Type B pancreatic cell (in vitro differentiated cells): ENCODE measurements at places on chromosomes 2 and 18.

GRCh38 chr2:74772046-74772445 lies 61.9 kb upstream of the HK2 start:
- no peak for DNase-seq

DNA sequence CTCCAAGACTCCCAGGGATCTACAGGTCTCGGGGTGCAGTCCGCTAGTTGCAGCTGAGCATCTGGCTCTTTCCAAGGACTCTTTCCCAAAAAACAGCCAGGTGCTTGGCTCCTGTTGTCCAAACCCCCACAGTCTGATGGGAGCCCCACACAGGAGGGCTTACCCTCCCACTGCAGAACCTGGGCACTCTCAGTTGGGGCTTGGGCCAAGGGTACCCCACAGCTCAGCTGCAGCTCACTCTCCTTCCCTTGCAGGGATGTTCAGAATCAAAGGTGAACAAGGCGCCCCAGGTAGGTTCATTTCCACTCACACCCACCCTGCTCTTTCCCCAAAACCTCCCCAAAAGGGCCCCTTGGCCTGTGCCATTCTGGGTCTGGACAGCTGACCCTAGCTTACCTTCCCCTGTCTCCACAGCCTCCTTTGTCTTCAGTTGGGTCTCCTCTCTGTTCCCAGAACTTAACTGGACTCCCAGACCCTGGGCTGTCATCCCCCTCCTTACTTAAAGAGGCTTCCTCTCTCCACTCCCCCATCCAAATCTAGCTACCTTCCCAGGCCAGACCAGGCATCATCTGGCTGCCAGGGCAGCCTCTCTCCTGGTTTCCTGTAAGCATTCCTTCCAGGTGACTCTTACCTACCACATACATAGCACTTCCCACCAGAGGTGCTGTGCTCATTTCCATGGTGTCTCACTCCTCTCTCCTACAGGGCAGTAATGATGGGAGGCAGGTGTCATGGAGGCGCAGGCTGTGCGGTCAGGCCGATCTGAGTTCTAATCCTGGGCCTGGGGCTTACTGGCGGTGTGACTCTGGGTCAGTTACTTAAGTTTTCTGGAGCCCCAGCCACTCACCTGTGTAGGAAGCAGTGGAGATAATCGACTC lies 29.5 kb downstream of the MARCO start:
- DNase-seq, result peak; percentile 31

GRCh38 chr2:240441993-240442411 lies 6.5 kb downstream of the GPC1 start:
- DNase-seq, result no peak

- no peak for DNase-seq
Observed at GRCh38 chr18:49322765-49323490, 137.5 kb downstream of the DYM start.

DNA sequence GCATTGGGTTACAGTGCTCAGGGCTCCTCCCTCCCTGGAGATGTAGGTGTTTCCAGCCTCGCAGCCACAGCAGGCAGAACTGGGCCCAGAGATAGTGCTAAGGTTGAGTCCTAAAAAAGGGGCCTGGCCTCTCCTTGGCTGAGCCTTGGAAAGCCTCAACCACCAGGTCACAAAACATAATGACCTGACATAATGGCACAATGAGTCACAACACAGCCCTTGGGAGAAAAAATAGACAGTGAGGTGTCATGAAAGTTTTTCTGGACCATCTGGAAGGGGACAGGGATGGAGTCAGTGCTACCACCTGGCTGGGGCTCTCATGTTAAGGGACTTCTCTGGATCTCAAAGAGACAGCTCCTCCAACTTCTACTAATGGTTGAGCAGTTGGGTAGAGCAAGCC lies 92.4 kb upstream of the LCLAT1 start:
- DNase-seq, result no peak

- DNase-seq, result no peak
Observed at GRCh38 chr18:55878224-55878623, 290.2 kb upstream of the TCF4 start.

DNA sequence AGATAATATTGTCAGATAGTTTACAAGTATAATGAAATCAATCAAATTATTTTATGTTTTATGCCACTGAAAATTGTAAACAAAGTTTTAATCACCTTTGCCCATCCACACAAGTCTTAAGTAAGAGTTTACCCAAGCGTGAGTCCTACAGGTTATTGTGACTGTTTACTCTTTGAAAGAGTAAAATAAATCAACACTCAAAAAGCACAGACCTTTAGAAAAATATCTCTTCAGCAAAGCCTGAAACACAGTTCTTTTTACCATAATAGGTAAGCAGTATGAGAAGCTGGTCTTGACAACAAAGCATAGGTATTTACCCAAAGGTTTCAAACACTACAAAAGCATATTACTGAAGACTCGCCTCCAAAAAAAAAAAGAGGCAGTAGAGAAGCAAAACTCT lies 3.7 kb downstream of the ROCK2 start:
- DNase-seq, result no peak

DNA sequence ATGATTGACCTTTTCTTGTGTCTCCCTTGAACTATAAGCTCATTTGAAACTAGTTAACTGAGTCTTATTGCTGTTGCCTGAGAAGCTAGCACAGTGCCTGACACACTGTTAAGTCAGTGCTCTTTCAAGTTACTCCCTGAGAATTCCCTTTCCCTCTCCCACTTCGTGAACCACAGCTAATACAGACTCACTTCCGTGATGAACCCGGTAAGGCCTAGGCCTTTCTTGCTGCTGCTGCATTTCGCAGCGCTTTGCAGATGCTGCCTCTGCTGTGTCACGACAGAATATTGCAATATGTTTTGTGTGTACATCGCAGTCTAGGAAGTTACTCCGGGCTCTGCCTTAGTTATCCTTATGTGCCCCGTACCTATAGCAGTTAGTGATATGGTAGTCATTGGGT lies 42.8 kb downstream of the LIMS1 start:
- DNase-seq, result no peak

GRCh38 chr2:218081695-218082094 lies 12.6 kb downstream of the RUFY4 start:
- no peak for DNase-seq

DNA sequence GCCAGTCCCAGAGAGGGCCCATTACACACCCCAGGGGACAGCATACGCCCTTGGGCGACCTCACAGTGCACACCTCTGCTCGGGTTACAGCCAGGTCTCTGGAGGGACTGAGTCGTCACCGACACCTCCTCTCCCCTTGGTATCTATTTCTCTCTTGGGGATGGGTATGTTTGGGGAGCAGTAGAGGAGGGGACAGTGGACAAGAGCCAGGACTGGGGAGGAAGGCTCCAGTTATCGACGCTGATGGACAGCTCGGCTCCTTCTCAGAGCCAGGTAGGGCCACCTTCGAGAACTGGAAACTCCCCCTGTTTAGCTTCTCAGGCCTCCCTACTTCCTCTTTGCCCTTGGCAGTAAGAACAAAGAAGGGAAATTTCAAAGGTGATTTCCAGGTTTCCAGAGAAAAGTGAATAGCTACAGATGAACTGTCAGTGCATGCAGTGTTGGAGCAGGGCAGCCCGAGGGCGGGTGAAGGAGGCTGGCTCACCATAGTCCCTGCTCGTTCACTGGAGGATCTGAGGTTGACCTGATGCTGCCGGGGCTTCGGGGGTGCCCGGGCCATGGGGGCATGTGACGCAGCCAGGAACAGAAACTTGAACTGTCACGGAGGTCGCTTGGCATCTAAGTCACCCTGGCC lies 4.4 kb upstream of the SEMA4C start:
- DNase-seq, result no peak

DNA sequence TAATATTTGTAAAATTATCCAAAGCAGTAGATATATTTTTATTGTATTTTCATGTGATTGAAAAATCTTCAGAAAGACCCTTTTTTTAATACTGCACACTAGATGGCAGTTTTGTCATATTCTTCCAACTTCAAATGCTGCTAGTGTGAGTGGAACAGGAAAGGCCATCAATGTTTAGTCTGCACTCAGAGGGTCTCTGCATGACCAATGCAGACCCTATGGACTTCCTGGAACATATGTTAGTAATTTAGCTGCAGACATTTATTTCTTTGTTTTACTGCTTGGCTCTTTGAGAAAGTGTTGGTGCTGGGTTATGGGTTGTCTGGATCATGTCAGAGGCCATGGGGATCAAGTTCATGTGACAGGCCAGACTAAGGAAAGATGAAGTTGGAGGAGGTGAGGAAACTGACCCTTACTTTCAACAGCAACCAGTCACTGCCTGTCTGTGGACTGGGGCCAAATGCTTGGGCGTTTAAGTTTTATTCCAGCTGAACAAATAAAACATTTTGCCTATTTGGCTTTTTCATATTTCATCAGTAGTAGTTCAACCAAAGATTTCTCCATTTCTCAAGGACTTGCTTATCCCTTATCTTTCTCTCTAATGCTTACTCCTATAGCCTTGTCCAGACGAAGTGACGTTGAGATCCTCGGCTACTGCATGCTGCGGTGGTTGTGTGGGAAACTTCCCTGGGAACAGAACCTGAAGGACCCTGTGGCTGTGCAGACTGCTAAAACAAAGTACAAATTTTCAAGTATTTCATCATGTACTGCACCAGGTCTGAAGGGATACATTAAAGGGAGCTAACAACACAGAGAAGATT lies 84.8 kb downstream of the VRK2 start:
- DNase-seq, result no peak

DNA sequence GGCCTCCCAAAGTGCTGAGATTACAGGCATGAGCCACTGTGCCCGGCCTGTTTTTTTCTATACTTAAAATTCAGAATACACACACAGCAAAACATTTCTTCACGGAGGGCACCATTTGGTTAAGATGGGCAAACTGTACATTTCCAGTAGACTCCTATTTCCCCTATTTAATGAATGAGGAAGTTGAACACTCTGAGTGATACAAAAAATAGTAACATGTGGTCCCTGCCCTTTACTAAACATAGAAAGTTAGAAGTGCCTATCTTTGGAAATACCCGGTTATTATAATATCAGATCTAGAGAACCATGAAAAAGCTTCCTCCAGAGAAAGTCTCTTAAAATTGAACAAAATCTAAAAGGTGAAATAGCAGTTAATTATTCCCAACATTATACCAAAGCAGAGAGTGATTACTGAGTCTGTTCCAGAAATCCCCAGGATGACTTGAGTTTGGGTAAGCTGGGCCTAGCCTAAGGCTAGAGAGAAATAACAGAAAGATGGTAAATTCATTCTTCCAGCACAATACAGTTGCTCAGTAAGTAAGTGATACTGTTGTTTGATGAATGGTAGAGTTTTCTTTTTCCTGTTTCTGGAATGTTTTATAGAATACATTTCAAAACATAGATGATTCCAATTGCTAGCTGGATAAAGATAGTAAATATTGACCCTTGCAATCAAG lies 23.3 kb upstream of the RMC1 start:
- DNase-seq, result no peak

DNA sequence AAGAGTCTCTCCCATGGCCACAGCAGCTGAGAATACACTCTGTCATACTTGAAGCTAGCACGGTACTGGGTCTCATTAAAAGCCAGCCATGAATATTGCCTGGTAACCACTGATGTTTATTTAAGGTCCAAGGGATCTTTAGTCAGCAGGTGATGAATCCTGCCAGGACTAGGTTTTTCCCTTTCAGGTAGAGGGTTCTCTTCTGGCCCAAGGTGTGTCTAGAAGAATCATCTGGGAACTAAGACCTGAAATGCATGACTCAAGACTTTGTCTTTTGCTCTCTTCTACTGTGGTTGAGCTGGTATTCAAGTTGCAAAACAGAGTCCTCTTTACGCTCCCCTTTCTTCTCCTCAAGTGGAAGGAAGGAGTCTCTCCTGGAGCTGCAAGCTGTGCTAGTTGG lies 400.5 kb upstream of the FSIP2 start:
- no peak for DNase-seq

GRCh38 chr2:102063941-102064678 lies 72.3 kb downstream of the IL1R2 start:
- DNase-seq, result no peak

- no peak for DNase-seq
Observed at GRCh38 chr2:199085261-199085660, 372.5 kb downstream of the SATB2 start.

GRCh38 chr18:35042389-35043071 lies 1.3 kb downstream of the MAPRE2 start:
- DNase-seq, result no peak

DNA sequence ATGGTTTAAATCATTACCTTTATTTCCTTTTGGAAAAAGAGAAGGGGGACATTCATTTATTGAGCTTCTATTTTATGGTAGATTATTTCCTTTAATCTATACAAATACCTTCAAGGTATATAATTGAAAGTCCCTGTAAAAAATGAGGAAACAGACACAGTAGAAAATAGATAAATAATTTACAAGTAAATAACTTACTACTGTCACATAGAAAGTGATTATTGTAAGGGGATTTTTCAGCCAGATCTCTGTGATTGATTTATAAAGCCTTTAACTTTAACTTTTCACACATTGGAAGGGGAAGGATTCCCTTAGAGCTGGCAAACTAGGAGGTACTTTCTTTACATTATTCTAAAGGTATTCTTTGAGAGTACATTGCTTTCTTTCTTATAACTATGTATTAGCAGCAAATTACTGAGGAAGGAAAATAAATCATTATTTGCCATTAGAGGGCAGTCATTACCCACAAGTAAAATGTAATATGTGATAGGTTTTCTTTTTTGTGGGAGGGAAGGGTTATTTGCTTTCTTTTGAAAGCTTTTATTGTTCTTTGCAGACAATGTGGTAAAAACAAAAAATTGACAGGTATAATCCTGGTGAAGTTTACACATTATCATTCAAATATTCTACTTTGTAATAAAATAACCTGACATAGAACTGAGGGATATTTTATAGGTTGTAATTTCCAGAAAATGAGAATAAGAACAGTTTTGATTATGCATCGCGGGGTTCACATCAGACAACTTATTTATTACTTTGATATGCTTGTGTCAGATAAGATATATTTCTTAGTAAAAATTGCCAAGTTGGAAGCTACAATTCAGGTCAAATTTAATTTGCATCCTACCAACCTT lies 24.8 kb upstream of the RPE start:
- DNase-seq, result no peak

GRCh38 chr2:101699755-101700461 lies 2.4 kb downstream of the MAP4K4 start:
- DNase-seq, result no peak

DNA sequence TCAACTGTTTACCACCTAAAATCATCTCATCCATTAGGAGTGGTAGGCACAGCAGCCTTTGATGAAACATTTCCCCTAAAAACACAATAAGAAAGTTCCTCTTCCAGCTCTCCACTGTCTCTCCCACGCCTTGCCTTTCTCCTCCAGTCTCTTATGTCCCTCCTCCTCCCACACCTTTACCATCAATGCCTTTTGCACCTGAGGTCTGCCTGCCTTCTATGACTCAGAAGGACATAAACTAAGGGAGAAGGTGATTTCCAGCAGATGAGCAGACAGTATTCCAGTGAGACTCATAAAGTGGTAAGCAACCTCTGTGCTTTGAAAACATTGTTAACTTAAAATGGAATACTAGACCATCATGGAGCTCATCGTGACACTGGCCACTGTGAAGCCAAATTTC lies 34.2 kb upstream of the NDUFV2 start:
- DNase-seq, result no peak

GRCh38 chr2:215680605-215681598 lies 245.0 kb upstream of the FN1 start:
- DNase-seq, result no peak

DNA sequence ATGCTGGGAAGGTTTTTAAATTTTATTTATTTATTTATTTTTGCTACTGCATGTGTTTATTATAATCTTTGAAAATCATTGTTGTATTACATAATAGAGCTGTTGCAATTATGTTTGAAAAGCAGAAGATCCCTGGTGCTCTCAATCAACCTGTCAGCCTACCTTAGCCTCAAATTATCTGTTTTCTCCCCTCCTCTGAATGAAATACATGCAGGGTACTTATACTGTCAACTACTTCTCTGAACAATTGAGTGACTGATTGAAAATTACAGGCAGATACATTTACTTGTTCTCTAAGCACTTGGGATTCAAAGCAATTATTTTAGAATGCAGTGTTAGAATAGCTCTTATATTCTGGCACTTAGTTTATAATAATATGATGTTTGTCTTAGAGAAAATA lies 8.1 kb downstream of the KYNU start:
- no peak for DNase-seq
